ENCODE measurements at places on chromosomes 5 and 9. TPM values are rescaled to one million over a fixed set of nuclear protein-coding genes. Genes with fewer than 3 reads are reported as not detected.

- no peak for DNase-seq
These were observed 11.9 kb downstream of the EEIG1 start for GRCh38 chr9:127968700-127969383.

- peak; percentile 81 for DNase-seq
These were observed 4.8 kb upstream of the ST6GALNAC4 start for GRCh38 chr9:127921557-127922120.

GRCh38 chr5:14917719-14918118 is 46.1 kb upstream of the ANKH start:
- no peak for DNase-seq

DNA sequence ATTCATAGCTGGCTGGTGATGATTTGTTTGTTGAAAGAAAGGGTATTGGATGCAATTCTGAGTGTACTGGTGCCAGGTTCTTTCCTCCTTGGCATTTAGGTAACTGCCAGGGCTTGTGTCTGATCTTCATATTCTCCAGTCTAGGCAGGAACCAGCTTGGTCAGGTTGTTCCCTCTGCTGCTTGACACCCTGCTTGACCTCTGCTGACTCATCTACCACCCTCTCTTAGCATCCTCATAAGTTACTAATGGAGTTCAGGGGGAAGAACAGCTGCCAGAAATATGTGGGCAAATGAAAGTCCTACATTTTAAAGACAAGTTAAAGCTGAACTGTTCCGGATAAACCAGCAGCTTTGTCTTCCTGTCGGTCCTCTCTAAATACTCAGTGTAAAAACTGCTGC is 116.1 kb upstream of the TNC start:
- no peak for DNase-seq

GRCh38 chr5:7169240-7169878 is 226.6 kb upstream of the ADCY2 start:
- DNase-seq = no peak

GRCh38 chr5:57862471-57862911 is 379.9 kb upstream of the ACTBL2 start:
- DNase-seq = no peak

- no peak for DNase-seq
These were observed 59.6 kb downstream of the TSTD2 start for GRCh38 chr9:97573482-97574073.

DNA sequence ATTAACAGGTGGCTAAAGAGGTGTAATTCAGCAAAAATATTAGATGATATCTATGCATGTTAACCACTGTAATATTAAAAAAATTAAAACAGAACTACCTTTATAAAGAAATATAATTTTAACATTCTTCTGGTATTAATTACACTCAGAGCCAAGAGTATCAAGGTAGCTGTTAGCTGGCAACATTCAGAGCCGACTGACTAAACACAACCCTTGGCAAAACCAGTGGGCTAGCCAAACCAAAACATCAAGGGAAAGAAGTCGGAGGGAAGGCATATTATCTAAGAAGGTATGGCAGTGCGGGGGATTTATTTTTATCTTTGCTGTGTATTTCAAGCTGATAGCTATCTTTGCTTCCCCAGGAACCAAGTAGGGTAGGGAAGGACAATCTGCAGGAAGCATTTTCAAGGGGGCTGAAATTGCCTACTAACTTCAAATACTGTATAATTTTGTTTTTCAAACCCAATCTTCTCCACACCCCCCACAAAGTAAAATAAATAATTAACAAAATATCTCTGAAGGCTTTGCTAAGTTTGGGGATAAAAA is 24.0 kb downstream of the ELL2 start:
- DNase-seq = no peak

- DNase-seq = no peak
These were observed 5.5 kb upstream of the DNAJC21 start for GRCh38 chr5:34923694-34924461.

- DNase-seq = no peak
These were observed 215.3 kb downstream of the SPOCK1 start for GRCh38 chr5:137283801-137284200.

DNA sequence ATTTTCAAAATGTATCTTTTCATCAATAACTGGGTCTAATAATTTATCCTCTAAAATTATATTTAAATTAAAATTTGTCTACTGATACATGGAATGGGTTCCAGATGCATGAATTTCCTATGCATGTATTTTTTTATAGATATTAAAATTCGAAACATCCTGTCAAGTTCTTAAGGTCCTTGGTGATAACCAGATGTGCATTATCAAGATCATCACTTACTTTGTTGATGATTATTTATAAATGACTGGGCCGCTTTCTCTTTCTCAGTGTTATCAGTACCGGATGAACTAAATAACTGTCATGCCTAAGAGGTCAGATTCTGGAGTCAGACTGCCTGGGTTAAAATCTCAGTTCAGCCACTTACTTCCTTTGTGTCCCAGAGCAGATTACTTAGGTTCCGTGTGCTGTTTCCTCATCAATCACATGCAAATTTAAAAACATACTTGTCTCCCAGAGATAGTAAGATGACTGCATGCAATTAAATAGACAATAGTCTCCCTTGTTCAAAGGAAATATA is 124.3 kb downstream of the TEX10 start:
- DNase-seq = no peak

DNA sequence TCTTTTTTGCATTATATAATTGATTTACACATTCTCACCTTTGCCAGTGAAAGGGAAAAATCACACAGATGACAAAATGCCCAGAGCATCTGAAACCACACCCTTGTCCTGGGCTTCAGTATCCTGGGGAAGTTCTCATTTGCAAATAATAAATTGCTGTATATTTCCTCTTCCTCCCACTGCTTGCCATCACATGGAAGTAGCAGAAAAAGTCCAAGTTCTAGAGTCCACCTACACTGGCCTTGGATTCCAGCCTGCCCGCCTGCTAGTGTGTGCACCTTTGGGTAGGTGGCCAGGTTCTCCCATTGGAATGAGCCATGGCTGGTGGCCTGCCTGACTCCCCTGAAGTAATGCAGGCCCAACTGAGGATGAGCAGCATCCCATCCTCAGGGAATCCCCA is 149.4 kb downstream of the GADD45G start:
- DNase-seq = no peak

DNA sequence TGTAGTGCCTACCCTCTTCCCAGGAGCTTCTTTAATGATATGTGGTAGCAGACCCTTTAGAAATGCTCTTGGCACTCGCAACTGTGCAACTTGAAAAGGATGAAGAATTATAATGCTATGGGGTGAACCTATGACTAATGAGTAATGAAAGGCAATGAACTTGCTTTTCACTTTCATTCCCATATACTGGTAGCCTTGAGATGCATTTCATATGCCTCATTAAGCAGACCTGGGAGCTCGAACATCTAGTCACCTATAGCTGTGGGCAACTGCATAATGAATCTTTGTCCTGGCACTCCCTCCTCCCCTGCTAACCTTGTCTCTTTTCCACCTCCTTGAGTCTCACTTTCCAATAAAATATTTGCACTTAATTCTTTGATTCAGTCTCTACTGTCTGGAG is 605.9 kb upstream of the DAB2 start:
- no peak for DNase-seq

DNA sequence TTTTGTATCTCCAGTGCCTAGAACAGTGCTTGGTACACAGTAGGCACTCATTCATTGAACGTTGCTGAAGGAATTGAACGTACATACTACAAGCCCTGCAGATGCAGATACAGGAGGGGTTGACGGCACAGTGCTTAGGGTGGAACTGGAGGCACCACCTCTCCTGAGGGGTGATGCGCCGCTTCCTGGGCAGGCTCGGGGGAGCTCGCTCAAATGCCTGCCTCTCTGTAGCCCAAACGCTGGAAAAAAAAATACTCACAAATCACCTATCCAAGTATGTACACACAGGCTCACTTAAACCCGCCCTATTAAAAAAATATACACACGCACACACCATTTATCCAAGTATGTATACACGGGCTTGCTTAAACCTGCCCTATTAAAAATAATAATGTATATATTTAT is 536 bp upstream of the COMMD10 start:
- no peak for DNase-seq

- no peak for DNase-seq
These were observed 75.4 kb upstream of the ZFAND5 start for GRCh38 chr9:72440378-72440777.

GRCh38 chr5:159971931-159972461 is 36.9 kb upstream of the TTC1 start:
- DNase-seq = no peak

The GFI1B gene
- total RNA-seq = 3.3 TPM

The DENND1A gene
- 30.9 TPM for total RNA-seq

The CDKN2A gene
- 3.8 TPM for total RNA-seq

The DEPDC1B gene
- total RNA-seq = 1.2 TPM

Data from natural killer cell (primary cell).